Kidney glomerular epithelial cell (primary cell): ENCODE measurements at places on chromosomes 3 and 15.

GRCh38 chr3:186217820-186218164, 108.9 kb upstream of the ETV5 start:
- no peak for DNase-seq

DNA sequence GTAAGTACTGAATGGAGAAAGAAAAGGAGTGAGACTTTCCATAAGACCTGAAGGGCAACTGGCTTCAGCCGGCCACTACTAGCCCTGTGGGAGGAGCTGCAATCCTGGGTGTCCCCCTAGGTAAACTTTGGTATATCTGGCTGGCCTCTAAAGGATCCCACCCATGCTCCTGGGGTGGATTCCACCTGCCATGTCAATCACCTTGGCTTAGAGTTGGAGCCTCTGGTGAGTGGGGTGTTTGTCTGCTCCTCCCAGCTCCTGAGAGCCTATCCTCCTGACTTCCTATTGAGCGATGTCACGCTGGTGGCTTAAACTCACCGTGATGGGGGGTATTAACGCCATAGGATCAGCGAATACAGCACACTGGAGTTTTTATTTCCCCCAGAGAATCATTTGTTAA, 2.6 kb downstream of the SPTBN5 start:
- no peak for DNase-seq

DNA sequence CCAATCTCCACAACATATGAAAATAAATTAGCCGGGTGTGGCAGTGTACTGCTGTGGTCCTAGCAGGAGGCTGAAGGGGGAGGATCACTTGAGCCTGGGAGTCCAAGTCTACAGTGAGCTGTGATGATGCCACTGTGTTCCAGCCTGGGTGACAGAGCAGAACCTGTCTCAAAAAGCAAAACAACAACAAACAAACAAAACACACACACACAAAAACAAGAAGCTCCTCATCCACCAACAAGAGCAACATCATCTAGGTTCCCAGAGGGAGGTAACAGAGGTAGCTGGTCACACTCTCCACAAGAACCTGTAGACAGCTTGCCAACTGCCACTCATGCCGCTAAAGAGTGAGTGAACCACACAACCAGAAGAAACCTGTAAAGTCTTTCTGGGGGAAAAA, 34.8 kb downstream of the PTPN9 start:
- DNase-seq, result no peak

DNA sequence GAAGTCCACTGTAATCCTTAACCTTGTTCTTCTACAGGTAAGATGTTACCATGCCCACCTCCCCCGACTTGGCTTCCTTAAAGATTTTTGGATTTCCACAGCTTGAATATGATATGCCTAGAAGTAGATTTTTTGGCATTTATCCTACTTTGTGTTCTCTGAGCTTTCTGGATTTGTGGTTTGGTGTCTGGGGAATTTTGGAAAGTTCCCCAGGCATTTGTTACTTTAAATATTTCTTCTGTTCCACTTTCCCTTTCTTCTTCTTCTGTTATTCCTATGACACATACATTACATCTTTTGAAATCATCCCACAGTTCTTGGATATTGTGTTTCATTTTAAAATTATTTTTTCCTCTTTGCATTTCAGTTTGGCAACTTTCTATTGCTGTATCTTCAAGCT, 122.1 kb upstream of the TMEM108 start:
- DNase-seq, result no peak

GRCh38 chr3:32780071-32780734, 37.6 kb upstream of the TRIM71 start:
- DNase-seq, result no peak

DNA sequence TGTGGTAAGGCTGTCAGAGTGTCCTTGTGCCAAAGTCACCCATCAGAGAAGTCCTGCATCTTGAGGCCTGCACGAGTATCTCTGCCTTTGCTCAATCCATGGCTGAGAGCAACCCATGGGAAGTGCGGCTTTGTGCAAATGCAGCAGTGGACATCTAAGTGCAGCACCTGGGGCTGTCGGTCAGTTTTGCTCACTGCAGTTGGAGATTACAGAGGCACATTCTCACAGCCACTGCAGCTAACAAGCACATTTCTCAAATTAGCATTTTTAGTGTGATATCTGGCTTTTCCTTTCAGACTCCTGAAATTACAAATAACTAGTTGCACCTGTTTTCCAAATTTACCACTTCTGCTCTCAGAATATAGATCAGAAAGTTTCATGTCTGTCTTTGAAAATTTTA, 81.5 kb upstream of the DAZL start:
- DNase-seq, result no peak

DNA sequence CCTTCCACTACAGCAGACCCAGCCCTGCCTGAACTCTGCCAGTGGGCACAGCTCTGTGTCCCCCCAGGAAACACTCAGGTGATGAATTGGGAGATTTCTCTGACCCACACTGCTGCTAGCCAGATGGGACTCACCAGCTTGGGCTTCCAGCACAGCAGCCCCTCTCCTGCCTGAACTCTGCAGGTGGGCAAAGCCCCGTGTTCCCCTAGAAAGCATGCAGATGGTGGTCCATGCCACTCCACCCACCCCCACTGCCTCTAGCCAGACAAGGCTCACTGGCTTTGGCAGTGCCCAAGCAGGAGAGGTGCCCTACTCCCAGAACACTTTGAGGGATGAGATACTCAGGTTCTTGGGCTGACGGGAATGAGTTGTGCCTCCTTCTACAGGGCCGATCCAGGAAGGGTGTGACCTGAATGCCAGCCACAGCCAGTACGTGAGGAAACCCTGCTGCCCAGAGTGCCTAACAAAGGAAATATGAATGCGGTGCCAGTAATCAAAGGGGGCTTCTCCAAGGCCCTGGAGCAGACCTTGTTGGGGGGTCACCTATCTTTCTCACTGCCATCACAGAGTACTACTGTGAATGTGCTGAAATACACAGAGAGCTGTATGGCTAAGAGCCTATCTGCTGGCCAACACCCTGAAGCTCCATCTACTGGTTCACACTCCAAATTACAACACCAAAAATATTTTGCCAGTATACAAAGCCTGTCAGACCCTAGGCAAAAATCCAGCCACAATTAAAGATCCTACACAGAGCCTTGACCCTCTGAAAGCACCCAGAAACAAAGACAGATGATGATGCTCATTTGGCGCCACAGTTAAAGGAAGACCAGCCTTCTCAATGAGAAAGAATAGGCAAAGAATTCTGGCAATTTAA, 61.9 kb downstream of the BTLA start:
- DNase-seq, result no peak

- no peak for DNase-seq
Observed at GRCh38 chr15:88703533-88703932, 64.7 kb downstream of the ISG20 start.

DNA sequence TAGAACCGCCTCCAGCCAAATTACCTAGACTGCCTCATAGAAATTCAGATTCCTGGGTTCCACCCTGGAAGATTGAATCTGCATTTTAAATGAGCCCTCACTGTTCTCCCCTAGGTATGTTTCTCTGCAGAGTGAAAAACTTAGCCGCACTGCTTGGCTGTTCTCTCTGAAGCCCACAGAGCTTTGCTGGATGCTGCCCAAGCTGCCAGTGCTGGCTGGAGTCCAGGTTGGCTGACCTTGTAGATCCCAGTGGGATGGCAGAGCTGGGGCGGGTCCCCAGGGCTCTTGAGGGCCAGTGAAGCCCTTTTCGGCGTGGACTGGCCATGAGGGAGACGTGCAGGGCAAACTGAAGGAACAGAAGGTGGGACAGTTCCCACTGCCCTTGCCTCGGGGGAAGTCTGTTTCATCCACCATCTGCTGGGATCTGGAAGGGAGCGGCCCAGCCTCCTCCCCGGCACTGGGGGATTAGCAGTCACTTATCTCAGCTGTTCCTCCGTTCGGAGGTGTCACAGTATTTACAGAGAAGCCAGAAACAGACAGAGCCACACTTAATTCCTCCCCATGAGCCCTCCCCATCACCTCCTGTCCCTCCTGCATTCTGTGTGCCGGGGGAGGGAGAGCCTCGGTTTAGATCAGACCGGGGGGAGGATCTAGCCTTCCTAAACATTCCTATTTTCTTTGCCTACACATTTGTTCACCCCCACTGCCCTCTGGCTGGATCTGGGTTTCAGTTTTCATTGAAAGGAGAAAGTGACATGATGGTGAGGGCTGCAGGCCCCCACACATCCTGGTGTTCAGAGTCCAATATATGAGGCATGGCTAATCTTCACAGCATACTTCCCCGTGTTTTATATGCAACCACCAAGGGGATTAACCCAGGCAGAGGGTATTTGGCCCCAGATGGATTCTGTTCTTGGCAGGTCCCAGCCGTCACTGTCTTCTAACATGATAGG, 4.1 kb upstream of the ACTC1 start:
- no peak for DNase-seq

GRCh38 chr3:147409143-147410115, at the start of gene ZIC1:
ZIC1 (plus strand) TSS chr3:147409365; CDS start chr3:147410113, 748 bp downstream.
- no peak for DNase-seq

DNA sequence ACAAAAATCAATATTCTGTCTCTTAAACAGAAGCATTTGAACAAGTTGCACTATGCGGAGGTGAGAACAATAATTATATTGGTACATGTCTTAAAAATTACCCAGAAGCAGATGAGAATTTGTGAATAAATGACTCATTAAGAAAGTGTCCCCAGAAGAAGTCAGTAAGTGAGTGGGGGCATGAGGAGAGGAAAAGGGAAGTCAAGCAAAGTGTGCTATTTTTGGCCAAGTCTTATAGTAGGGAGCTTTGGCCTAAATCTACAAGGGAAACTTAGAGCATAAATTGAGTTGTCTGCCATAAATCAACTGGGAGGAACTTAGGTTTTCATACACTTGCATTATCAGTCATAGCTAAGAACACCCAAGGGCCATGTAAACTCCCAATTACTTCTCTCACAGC, 86.9 kb upstream of the SATB1 start:
- no peak for DNase-seq

GRCh38 chr3:37107846-37108245, 66.5 kb downstream of the LRRFIP2 start:
- no peak for DNase-seq

- no peak for DNase-seq
Observed at GRCh38 chr3:193330555-193331204, 47.9 kb downstream of the ATP13A5 start.

DNA sequence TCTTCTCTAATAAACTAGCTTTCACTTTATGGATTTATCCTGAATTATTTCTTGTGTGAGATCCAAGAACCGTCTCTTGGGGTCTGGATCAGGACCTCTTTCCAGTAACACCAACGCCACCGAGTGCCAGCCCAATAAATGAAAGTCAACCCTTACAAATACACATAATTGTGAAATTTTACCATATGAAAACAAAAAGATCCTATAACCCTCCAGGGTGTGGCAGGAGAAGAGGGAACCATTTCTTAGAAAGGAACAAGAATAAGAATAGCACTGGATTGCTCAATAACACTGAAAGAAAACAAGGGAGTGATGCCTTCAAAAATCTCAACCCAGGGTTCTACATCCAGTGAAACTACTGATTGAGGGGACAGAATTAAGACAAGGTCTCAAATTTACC, 51.6 kb upstream of the ACKR4 start:
- DNase-seq, result no peak

DNA sequence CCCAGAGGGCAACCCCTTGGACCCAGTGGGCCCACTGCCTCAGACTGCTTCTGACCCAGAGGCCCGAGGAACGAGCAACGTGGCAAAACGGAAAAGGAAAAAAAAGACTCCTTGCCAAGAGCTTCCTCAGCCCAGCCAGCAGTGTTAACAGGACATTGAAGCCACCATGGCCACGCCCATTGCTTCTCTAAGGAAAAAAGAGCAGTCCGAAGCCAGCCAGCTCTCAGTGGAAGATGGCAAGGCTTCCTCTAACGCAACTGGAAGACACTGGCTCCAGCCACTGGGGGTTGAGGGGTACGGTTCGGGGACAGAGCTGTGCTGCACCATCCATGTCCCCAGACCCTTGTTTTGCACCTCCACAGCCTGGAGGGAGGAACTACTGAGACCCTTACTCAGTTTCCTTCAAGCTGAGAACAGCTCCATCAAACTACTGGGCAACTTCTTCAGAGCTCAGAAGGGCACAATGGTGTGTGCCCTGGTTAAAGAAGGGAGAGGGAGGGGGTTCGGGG, 10.7 kb downstream of the BMF start:
- no peak for DNase-seq

GRCh38 chr3:38575279-38575843, 74.1 kb downstream of the SCN5A start:
- DNase-seq, result no peak

DNA sequence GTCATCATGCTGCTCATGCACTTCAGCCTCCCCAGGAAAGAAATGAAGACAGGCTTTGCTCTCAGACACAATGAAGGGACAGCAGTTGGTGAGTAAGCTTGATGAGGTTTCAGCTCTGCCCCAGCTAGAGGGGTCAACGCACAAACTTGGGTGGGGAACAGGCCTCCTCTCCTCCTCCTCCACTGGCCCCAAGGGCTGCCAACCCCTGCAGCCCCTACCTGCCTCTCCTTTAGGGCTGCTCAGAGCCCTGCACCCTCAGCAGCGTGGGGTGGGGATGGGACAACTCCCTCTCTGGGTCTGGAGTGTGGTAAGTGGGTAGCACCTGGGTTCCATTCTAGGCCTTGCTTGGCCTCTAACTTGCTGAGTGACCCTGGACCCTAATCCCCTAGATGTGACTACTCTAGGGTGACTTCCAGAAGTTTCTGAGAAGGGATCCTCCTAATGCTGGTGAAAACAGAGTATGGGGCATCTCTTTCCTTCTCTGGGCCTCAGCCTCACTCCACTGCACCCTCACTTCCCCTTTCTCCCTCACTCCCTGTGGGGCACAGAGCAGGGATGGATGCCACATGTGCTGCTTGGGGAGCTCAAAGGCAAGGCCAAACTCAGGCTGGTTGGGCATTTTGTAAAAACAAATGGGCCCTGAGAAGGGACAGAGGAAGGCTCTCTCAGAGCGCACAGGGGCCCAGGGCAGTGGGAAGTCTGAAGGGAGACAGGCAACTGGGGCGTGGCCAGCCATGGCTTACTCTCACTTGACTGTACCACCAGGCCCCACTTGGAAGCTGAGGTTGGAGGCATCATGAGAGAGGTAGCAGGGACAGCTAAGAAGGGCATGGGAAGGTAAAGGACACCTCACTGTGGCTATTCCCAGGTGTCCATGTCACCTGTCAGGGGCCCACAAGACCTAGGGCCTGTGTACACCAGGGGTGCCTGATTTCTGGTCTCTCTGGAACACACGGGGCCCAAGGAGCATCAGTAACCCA, 64.0 kb downstream of the SYNM start:
- DNase-seq, result no peak

GRCh38 chr3:47512416-47513124, 942 bp downstream of the ELP6 start:
- DNase-seq, result peak; percentile 23
